ENCODE measurements at places on chromosomes 4 and X.

GRCh38 chrX:151765026-151765425 is 30.5 kb downstream of the CNGA2 start:
- DNase-seq = no peak

- DNase-seq = no peak
Observed at GRCh38 chr4:156999175-156999517, 27.5 kb upstream of the PDGFC start.

GRCh38 chr4:57318703-57319102 is 208.5 kb upstream of the IGFBP7 start:
- DNase-seq = no peak

DNA sequence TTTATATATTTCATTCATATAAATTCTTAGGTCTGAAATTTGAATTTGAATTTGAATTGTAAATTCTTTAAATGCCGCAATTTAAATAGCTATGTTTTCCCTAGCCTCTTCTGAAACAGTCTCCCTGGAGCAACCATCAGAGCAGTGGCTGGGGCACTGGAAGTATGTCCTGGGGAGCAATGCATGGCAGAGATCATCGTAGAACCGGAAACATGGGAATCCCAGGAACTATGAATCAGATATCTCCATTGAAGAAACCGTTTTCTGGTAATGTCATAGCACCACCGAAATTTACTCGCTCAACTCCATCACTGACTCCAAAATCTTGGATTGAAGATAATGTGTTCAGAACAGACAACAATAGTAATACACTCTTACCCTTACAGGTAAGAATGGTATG is 4.9 kb downstream of the CPEB2 start:
- DNase-seq = no peak

DNA sequence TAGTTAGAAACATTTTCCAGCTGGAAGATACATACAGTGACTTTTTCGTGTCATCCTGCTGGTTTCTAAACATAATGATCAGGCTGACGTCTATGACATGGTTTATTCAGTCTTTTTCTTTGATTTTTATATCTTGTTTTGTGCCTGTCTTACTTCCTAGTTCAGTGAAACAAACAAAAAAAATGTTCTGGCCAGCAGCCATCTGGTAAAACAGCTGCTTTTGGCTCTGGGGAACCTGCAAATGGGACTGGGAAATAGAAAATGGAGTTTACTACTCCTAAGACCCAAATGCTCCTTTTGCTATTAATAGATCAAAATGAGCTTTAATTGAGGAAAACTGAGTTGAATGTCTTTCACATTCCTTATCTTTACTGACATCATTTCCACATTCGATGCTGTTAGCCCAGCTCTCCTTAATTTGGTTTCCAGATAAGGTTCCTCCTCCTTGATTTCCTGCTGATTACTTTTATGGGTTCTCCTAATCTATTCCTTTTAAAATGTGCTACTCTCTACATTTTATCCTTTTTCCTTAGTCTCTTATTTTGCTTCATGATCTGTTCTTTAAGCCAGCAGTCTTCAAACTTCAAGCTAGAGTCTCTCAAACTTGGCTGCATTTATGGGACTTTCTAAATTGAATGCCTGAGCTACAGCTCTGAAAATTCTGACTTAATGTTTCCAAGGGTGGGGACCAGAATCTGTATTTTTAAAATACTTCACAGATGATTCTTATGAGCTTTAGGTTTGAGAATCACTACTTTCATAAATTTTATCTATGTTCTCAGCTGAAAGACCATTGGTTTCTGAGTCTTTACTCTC is 499.5 kb downstream of the ANKRD50 start:
- DNase-seq = no peak
